ENCODE measurements at places on chromosomes 2 and 18. TPM values are rescaled to one million over a fixed set of nuclear protein-coding genes. Genes with fewer than 3 reads are reported as not detected.

SLC30A3 gene
- total RNA-seq: not detected

BOLL gene
- total RNA-seq: not detected

DNA sequence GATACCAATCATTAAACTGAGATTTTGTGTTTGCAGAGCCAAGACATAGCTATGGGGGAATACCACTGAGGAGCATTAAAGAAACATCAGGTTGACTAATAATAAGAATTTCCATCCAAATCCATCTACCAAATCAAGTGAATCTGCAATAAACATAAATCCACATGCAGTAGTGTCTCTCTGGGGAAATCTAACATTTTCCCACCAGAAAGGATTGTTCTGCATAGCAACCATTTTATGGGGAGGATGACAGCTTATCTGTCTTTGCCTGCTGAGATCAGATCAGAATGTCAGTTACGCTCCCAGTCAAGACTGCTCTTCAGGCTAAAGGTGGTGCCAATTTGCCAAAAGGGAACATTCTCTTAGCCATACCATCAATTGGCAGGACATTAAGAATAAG, 1098.9 kb upstream of the CHAC2 start:
- DNase-seq: no peak

- DNase-seq: no peak
Observed at GRCh38 chr2:189937691-189938090, 124.8 kb downstream of the MSTN start.

DNA sequence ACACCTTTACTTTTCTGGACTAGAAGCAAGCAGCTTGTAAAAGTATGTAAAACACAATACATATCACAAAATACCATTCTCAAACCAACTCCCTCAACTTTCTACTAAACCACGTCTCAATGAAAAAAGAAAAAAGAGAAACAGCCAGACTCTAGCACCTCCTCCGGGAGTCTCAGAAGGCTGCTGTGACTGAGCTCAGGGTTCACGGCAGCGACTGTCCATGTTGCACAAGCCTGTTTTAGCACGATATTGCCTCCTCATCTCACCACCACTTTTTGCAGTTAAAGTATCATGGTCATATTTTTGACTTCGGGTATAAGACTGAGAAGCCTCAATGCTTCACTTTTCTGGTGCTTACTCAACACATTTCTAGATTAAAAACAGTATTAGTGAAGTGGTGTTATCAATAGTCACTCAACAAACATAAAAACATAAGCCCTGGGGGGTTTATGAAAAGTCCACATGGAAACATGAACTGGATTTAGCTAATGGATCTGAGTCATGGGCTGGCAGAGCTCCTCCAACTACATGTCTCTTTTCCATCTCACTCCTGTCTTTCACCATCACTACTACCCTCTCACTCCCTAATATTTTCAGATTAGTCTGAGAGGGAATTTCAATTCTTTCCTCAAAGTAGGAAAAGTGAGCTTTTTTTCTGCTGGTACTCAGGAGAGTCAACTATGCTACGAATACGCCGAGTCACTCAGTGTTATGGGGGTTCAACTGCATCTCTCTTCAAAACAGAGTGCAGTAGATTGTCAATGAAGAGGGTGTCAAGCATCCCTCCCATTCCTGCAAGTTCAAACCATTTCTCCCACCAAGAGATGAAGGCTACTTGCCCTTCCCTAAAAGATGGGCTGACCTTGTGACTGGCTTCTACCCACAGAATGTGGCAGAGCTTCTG, 113.7 kb downstream of the OSR1 start:
- peak; percentile 12 for DNase-seq

- DNase-seq: no peak
Observed at GRCh38 chr18:57038395-57038794, 108.5 kb upstream of the BOD1L2 start.
